Right lobe of liver (tissue), 6 donors: ENCODE measurements at places on chromosomes 11 and 22.

DNA sequence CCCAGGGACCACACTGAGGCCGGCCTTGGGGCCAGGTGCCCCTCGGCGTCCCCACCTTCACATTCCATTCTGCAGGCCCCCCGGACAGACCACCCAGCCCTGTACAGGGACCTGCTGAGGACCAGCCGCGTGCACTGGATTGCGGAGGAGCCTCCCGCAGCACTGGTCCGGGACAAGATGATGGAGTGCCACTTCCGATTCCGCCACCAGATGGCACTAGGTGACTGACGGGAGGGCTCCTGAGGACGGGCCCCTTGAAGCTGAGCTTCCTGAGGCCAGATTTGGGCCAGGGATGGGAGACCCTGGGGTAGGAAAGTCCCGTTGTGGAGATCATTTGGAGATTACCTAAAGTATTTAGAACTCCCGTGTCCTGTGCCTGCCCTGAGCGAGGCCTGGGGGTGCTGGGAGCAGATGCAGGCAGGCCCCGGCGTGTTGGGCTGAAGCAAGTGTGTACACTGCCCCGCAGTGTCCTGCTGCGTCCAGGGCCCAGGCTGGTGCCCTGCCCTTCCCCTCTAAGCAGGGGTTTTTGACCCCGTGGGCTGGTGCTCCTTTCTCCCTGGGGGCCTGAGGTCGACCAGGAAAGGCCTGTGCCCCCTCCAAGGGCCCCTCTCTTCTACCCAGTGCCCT, 20.0 kb downstream of the TRMU start:
- no peaks in the 10 kb centered on the region for H3K4me1 ChIP-seq
- no peaks in the 10 kb centered on the region for H3K36me3 ChIP-seq
- H3K27ac ChIP-seq = no peak overlapping the region
- no peak overlapping the region for H3K4me3 ChIP-seq
- no peaks in the 10 kb centered on the region for H3K27me3 ChIP-seq

GRCh38 chr11:72072348-72072747, 8.0 kb downstream of the NUMA1 start:
- no peak overlapping the region for H3K4me3 ChIP-seq
- H3K27ac ChIP-seq = no peak overlapping the region
- no peaks in the 10 kb centered on the region for H3K36me3 ChIP-seq
- peaks cover 20% of the 10 kb centered on the region for H3K4me1 ChIP-seq
- H3K27me3 ChIP-seq = no peaks in the 10 kb centered on the region

GRCh38 chr22:23391022-23391421, 189.1 kb downstream of the IGLL1 start:
- no peak overlapping the region for H3K27ac ChIP-seq
- no peaks in the 10 kb centered on the region for H3K27me3 ChIP-seq
- DNase-seq = no peak
- H3K36me3 ChIP-seq = no peaks in the 10 kb centered on the region
- H3K4me3 ChIP-seq = no peak overlapping the region
- no peaks in the 10 kb centered on the region for H3K4me1 ChIP-seq

GRCh38 chr11:16973338-16973964, 40.8 kb downstream of the PLEKHA7 start:
- DNase-seq = no peak
- no peaks in the 10 kb centered on the region for H3K27me3 ChIP-seq
- no peak overlapping the region for H3K4me3 ChIP-seq
- H3K27ac ChIP-seq = no peak overlapping the region
- peaks cover 10% of the 10 kb centered on the region for H3K4me1 ChIP-seq

DNA sequence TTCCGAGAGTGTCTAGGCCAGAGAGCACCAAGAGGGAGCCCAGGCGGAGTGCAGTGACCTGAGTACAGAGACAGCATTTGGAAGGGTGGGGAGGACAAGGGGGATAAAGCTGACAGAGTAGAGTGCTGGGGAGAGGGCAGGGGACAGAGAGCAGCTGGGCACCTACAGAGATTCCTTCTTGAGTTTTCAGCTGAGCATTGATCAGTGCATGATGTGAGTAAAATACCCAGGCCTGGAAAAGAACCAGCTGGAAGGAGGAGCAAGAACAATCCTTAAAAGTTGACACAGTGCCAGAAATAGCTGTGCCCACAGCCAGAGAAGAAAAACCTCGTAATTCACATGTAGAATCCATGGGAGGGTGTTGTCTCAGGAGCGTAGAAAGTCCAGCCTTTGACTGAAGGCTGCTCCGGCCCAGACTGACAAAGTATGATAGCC, 33.9 kb upstream of the PANX2 start:
- H3K4me1 ChIP-seq = no peaks in the 10 kb centered on the region
- H3K27me3 ChIP-seq = no peaks in the 10 kb centered on the region
- DNase-seq = no peak
- no peak overlapping the region for H3K27ac ChIP-seq
- H3K4me3 ChIP-seq = no peak overlapping the region
- no peaks in the 10 kb centered on the region for H3K36me3 ChIP-seq

DNA sequence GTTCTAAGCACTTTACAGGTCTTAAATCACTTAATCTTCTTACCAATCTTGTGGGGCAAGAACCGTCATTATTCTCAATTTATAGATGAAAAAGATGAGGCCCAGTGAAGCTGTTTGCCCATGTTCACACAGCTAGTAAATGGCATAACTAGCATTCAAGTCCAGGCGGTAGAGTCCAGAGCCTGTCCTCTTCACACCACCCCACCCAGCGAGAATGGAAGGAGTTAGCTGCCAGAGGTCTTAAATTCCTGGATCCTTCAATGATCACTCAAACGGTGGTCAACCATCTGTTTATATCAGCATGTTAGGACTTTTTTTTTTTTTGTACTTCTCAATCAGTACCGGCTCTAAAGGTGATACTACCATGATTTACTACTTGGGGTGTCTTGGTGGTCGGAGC, 43.3 kb downstream of the PARVA start:
- no peak overlapping the region for H3K27ac ChIP-seq
- H3K4me1 ChIP-seq = no peaks in the 10 kb centered on the region
- DNase-seq = no peak
- H3K27me3 ChIP-seq = no peaks in the 10 kb centered on the region
- peaks cover 2% of the 10 kb centered on the region for H3K36me3 ChIP-seq

GRCh38 chr22:37386441-37386840, 40.8 kb downstream of the ELFN2 start:
- H3K4me1 ChIP-seq = no peaks in the 10 kb centered on the region
- no peaks in the 10 kb centered on the region for H3K27me3 ChIP-seq
- no peaks in the 10 kb centered on the region for H3K36me3 ChIP-seq
- H3K4me3 ChIP-seq = no peak overlapping the region
- DNase-seq = no peak
- no peak overlapping the region for H3K27ac ChIP-seq

- no peak overlapping the region for H3K27ac ChIP-seq
- no peaks in the 10 kb centered on the region for H3K4me1 ChIP-seq
- H3K4me3 ChIP-seq = no peak overlapping the region
- no peaks in the 10 kb centered on the region for H3K36me3 ChIP-seq
- H3K27me3 ChIP-seq = no peaks in the 10 kb centered on the region
Observed at GRCh38 chr11:128153697-128154048, 433.7 kb downstream of the ETS1 start.

GRCh38 chr11:93216511-93217101, 18.8 kb upstream of the SLC36A4 start:
- H3K4me1 ChIP-seq = no peaks in the 10 kb centered on the region
- H3K4me3 ChIP-seq = no peak overlapping the region
- no peaks in the 10 kb centered on the region for H3K27me3 ChIP-seq
- H3K27ac ChIP-seq = no peak overlapping the region
- no peak for DNase-seq

GRCh38 chr11:95070471-95070870, 3.8 kb downstream of the SRSF8 start:
- no peak overlapping the region for H3K4me3 ChIP-seq
- H3K4me1 ChIP-seq = peaks cover 6% of the 10 kb centered on the region
- no peak for DNase-seq

DNA sequence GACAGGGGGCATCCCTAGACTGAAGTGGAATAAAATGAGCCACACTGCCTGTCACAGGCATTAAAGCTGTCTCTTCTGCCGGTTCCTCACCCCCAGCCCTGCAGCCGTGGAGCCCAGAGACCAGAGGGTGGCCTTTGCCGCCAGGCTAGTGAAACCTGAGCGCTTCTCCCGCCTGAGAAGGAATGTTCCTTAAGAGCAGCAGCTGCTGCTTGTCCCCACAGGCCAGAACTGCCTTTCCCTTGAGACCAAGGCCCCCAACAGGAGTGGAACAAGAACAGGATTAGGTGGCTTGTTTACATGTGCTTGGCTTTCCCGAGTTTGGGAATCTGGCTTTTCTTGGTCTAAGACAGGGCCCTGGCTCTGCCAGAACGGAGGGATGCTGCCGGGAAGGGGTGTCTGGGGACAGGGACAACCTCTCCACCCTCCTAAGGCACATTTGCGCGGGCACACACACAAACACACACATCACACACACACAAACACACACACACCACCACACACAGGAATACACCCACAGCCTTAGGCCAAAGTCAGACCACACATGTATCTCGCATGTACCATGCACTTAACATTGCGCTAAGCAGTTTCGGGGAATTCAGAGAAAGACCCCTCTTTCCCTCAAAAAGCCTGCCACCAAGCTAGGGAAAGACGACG, 91.8 kb downstream of the FEZ1 start:
- H3K36me3 ChIP-seq = no peaks in the 10 kb centered on the region
- H3K27ac ChIP-seq = no peak overlapping the region
- H3K27me3 ChIP-seq = peaks cover 4% of the 10 kb centered on the region
- H3K4me3 ChIP-seq = no peak overlapping the region
- no peak for DNase-seq

- H3K36me3 ChIP-seq = no peaks in the 10 kb centered on the region
- no peak overlapping the region for H3K27ac ChIP-seq
- no peaks in the 10 kb centered on the region for H3K4me1 ChIP-seq
- no peak for DNase-seq
- H3K27me3 ChIP-seq = no peaks in the 10 kb centered on the region
Observed at GRCh38 chr11:102936864-102937509, 18.5 kb downstream of the MMP13 start.

DNA sequence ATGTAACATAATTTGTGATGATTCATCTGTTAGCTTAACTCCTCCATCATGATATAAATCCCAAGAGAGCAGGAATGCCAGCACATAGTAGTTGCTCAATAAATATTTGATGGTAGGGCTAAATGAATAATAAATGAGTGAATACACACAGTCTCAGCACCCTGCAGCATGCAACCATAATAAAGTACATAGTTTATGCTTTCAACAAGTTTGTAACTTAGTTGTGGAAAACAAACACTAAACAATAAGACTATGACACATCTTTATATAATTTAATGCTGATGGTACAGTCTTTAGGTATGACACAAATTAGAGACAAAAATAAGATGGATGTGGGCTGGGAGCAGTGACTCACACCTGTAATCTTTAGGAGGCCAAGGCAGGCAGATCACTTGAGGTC, 3.8 kb downstream of the ALKBH8 start:
- no peak for DNase-seq
- no peak overlapping the region for H3K4me3 ChIP-seq
- H3K36me3 ChIP-seq = no peaks in the 10 kb centered on the region
- H3K4me1 ChIP-seq = peaks cover 14% of the 10 kb centered on the region

- no peaks in the 10 kb centered on the region for H3K4me1 ChIP-seq
- no peak overlapping the region for H3K4me3 ChIP-seq
- no peak for DNase-seq
- H3K36me3 ChIP-seq = no peaks in the 10 kb centered on the region
- no peaks in the 10 kb centered on the region for H3K27me3 ChIP-seq
- no peak overlapping the region for H3K27ac ChIP-seq
Observed at GRCh38 chr11:128359515-128359914, 227.8 kb downstream of the ETS1 start.

DNA sequence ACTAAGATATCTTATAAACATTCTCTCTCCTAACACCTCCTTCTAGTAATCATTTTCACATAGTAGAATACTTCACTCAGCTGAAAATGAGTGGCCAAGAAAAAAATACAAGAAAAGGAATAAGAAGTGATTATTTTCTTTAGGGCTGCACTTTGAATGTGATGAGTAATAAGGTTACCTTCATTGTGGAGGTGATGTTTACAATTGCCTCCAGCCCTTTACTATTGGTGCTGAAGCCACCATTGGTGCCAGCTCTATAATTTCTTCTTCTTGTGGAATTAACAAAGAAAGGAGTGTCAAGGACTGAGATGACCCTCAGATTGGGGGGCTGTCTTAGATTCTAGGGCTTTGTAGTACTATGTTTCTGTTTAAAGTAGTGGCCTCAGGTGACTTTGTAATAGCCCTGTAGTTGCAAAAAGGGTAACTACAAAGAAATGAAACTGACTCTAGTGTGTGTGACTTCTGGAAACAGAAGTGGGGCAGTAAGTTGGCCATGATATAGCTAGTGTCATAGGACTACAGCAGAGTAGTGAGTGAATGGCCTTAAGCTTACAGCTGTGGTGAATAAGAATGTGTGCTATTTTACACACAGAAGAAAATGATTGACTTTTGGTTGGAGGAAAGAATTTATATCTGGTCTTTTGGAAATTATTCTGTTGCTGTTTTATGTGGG, 287.2 kb downstream of the TMEM135 start:
- no peaks in the 10 kb centered on the region for H3K36me3 ChIP-seq
- no peak for DNase-seq
- H3K4me1 ChIP-seq = no peaks in the 10 kb centered on the region
- H3K4me3 ChIP-seq = no peak overlapping the region
- no peaks in the 10 kb centered on the region for H3K27me3 ChIP-seq

- no peaks in the 10 kb centered on the region for H3K27me3 ChIP-seq
- H3K27ac ChIP-seq = no peak overlapping the region
- DNase-seq = no peak
- peaks cover 27% of the 10 kb centered on the region for H3K36me3 ChIP-seq
- H3K4me3 ChIP-seq = no peak overlapping the region
- no peaks in the 10 kb centered on the region for H3K4me1 ChIP-seq
Observed at GRCh38 chr22:29660021-29660420, 56.6 kb downstream of the NF2 start.

GRCh38 chr11:130181295-130182272, 22.0 kb downstream of the ST14 start:
- peaks cover 49% of the 10 kb centered on the region for H3K4me1 ChIP-seq
- peak overlapping the region; percentile 33 for H3K27ac ChIP-seq
- no peak overlapping the region for H3K4me3 ChIP-seq
- no peaks in the 10 kb centered on the region for H3K27me3 ChIP-seq
- DNase-seq = peak; percentile 64

DNA sequence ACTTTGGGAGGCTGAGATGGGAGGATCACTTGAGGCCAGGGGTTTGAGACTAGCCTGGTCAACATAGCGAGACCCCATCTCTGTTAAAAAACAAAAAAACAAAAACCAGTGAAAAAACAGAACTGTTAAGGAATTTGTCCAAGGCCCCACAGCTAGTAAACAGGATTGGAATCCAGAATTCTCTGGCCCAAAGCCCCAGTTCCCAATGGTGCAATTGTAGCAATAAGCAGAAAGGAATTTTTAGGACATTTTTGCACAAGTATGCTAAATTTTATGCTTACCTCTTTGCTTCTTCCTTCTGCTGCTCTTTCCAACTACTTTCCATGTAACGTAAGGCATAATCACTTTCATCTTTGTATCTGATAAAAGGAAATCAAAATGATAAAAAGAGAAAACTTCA, 11.6 kb downstream of the MISFA start:
- DNase-seq = no peak
- no peaks in the 10 kb centered on the region for H3K27me3 ChIP-seq
- no peak overlapping the region for H3K4me3 ChIP-seq
- no peaks in the 10 kb centered on the region for H3K36me3 ChIP-seq

GRCh38 chr11:1603629-1604028, 4.6 kb downstream of the KRTAP5-3 start:
- no peak overlapping the region for H3K27ac ChIP-seq
- H3K4me1 ChIP-seq = no peaks in the 10 kb centered on the region
- no peak for DNase-seq
